ENCODE measurements at places on chromosomes 7 and 10.

DNA sequence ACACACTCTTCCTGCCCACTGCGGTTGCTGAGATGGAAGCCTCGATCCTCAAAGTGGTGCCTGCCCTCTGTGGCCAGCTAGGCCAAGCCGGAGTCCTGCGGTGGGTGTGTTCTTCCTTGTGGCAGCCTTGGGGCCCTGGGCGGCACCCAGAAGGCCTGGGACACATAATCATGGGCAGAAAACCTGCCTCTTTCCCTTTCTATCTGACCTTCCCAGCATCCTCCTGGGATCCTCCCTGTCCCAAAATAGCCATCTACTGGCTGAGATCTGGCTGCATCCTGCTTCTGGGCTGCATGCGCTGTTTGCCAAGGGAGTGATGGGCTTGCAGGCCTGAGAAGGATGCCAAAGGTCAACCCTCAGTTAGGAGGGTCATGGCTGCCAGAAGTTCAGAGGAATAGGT is 23.9 kb downstream of the COL13A1 start:
- no peak for DNase-seq

DNA sequence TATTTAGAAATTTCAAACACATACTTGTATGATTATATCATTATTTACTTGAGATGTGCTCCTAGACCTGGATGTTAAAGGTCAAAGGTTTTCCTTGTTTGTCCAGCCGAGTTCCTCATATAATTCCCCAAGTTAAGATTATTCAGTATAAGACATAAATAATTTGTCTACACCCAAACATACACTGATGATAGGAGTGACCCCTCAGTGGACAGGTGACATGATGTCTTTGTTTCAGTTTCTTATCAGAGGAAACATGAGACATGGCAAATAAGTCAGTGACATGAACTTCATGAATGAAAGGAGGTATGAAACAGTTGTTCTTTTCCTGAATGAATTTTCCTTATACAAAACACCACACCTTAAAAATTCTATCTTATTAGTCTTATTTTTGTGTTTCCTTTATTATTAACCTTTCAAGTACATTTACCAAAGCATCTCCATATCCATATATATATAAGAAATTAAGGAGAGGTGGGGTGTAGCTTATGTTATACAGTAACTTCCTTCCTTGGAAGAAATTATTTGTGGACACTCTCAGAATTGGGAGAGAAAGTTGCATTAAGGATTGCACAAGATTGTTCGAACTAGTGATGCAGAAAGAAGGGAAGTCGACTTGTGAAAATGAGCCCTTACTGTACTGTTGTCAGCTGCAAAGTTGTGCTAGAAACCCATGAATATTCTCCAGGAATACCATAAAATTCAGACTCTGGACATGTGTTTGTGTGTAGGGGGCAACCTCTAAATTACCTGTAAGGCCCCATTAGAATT is 60.5 kb downstream of the POM121L12 start:
- DNase-seq, result no peak

- DNase-seq, result no peak
These were observed 54.4 kb downstream of the ITGB8 start for GRCh38 chr7:20385126-20385525.

DNA sequence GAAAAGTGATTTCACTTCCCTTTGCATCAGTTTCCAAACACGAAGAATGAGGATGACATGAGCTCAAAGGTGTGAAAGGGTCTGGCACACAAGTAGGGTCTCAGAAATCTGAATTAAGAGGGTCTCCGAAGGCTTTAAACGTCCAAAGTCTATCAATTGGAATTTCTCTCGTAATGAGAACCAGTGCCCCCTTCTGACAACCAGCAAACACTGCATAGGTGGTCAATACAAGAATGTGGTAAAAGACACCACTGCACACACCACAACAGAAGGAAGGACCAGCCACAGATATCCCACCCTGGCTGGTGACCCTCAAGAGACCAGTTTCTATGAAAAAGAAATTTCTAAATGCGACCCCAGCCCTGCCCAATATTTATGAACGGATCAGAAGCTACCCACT is 78.1 kb downstream of the CALN1 start:
- no peak for DNase-seq

GRCh38 chr7:85823396-85824080 is 636.7 kb upstream of the SEMA3D start:
- no peak for DNase-seq

GRCh38 chr10:110432084-110432483 is 65.6 kb upstream of the DUSP5 start:
- DNase-seq, result no peak

- no peak for DNase-seq
These were observed 166.3 kb upstream of the LANCL2 start for GRCh38 chr7:55198634-55199392.

GRCh38 chr7:148622887-148623585 is 32.5 kb downstream of the C7orf33 start:
- DNase-seq, result no peak
